ENCODE measurements at places on chromosomes 11 and 22.
A peak's percentile ranks its signal among the peaks of the same experiment; 100 is the strongest.

GRCh38 chr11:36062796-36063365 lies 119.0 kb downstream of the LDLRAD3 start:
- ATAC-seq, result peak; percentile 39

- ATAC-seq, result no peak
Measured at GRCh38 chr22:36226189-36226588, 13.1 kb downstream of the APOL2 start.

DNA sequence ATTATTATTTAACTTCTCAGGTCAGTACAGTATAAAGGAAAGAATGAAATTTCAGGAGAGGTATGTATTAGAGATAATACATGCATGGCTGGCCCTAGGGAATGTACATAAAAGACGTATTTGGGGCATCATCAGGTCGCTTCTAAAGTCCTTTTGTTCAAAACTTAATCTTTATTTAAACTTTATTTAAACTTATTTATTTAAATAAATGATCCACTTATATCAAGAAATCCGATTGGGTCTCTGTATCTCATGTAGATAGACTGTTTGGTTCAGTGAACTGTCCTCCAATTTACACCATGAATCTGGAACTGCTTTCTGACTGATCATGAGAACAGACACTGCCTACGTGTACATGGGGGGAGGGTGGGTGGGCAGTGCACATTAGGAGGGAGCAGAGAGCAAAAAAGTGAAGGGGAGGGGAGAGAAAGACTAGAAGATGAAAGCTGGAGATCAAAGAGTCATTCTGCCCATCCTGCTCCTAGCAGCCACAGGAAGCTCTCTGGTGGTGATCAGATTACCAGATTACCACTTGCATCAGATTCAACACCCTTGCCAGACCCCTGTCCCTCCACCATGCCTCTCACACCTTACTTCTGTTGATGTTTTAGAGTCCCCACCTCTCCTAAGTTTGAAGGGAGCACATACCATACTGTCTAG lies 92.1 kb upstream of the MTMR2 start:
- ATAC-seq, result no peak

GRCh38 chr22:39290724-39291161 lies 28.7 kb downstream of the RPL3 start:
- peak; percentile 53 for ATAC-seq

GRCh38 chr11:21144531-21144930 lies 475.1 kb downstream of the NELL1 start:
- ATAC-seq, result no peak

DNA sequence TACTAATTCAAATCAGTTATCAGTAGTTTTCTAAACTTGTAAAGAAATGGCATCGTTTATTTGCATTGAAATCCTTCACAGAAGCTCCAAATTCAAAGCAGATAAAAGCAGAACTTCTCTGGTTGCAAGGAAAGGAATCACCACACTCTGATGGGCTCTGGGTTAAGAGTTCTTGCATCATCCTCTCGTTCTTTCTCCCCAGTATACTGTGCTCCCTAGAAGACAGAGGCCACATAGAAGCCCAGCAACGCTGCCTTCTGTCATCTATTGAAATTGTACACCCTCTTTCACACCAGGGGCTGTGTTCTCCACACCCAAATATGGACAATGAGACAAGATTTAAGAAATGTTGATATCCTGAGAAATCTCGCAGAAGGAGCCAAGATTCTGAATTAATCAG lies 29.3 kb downstream of the FAT3 start:
- no peak for ATAC-seq

- ATAC-seq, result no peak
Measured at GRCh38 chr11:69160296-69161116, 4.8 kb downstream of the SMIM38 start.

DNA sequence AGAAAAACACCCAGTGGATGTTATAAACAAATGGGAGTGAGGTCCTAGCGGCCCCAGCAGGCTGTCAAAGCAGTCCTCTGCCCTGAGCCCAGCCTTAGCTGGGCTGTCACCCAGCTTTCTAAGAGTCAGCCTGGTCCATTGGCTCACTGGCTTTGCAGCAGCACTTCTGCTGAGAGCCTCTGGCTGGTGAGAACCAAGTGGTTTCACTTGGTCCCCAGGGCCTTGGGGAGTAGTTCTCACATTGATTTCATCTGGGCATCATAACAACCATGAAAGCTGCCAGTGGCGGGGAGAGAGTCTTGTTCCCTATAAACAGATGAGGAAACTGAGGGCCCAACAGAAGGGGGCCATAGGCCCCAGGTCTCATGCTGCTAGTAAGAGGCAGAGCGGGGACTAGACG lies 11.4 kb downstream of the SEC14L6 start:
- ATAC-seq, result no peak

All from gastroesophageal sphincter (tissue), 4 donors.